ENCODE measurements at places on chromosomes 4 and X.

DNA sequence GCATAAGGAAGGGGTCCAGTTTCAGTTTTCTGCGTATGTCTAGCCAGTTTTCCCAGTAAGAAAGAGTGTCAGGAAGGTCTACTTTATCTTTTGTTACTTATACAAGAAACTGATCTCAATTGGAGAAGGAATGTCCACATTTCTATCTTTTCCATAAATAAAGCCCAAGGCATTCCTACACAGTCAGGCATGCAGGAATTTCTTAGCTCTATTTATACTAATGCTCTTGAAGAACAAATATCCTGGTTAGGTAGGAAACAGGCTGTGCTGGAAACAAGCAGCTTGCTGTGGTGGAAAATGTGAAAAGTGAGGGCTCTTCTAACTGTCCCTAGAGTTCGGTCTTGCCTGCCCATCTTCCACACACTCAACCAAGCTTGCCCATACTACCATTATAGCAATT is 37.9 kb upstream of the PITX2 start:
- no peak for DNase-seq

DNA sequence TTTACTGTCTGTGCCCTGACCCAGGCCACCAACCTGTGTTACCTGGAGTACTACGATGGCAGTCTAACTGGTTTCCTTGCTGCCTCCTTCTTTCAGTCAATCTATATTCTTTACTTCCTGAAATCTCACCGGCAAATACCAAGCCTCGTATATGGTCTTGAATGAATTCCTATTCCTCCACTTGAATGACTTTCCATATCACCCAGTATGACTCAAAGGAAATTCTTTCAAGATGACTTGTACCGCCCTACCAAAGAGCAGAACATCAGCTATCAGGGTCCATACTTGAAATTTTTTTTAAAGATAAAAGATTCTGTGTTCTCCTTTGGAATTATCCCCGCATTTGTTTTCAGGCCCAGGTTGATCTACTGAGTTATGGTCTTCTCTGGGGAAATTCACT is 378.0 kb downstream of the AFF2 start:
- DNase-seq, result peak; percentile 4

DNA sequence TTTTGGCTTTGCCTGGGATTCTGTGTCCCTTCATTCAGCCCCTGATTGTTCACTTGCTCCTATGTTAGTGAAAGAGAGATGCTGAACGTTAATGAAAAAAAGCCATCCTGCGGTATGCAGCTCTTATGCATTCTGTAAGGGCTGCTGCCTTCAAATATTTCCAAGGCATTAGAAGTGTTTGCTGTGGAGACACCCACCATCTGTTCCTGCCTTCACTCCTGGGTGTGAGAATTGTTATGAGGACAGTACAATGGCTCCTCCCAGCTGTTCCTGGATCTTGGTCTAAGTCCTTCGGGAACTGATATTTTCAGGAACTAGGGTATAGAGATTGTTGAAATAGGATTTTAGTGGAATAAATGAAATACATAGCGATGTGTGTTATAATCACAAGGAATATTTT is 427.1 kb upstream of the FAM47C start:
- DNase-seq, result no peak

GRCh38 chr4:123840197-123840596 is 443.6 kb downstream of the SPRY1 start:
- no peak for DNase-seq

DNA sequence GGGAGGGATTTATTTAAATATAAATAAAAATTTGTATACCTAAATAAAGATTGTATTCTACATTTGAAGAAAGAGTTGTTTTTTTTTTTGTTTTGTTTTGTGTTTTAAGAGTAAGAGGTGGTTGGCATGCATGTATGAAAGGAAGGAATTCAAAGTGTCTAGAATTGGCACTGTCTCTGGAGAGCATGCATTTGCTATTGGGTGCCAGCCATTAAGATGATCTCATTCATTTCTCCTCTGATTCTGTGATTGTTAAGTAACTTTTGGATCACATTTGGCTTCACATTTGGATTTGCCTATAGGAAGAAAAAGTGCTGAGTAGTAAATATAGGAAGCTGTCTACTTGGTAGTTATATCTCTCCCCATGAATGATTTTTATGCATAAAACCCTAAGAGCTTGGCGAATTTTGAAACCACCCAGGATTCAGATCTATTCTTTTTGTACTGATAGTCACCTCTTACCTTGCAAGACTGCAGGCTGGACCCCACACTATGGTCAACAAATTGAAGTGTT is 7.8 kb upstream of the BOD1L1 start:
- DNase-seq, result no peak

GRCh38 chrX:50941638-50942037 is 31.1 kb downstream of the BMP15 start:
- DNase-seq, result no peak

DNA sequence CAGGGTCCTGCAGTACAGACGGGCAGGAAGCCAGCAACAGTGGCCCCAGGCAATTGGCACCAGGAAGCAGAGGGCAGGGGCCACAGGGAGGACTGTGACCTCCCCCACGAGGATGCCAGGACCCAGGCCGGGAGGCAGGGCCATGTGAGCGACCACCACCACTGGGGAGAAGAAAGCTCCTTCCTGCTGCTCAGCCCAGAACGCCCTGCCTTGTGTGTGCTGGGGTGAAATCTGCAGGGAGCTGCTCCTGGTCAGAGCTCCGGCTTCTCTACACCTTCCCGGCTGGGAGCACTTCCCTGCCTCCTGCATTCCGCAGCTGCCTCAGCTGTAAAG is 100.4 kb downstream of the HMX1 start:
- no peak for DNase-seq
